Activated T-cell treated with anti-CD3 and anti-CD28 coated beads for 48 hours (primary cell): ENCODE measurements at places on chromosomes 2 and 18.

DNA sequence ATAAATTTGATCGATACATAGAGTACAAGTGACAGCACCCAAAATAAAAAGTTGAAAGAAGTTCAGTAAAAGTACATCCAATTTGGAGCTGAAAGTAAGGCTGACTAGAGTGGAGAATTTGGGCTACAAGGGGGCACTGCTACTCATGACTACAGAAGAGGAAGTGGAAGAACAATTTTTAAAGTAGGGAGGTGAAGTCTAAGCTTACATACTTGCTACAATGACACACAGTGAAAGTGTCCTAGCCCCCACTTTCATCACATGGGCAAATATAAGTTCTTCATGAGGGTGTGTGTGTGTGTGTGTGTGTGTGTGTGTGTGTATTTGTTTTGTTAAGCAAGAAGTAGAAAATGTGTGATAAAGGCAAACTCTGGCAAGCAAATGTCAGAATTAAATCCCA lies 45.7 kb downstream of the MAP3K2 start:
- no peak for DNase-seq

- no peak for DNase-seq
These were observed 183.8 kb downstream of the TFCP2L1 start for GRCh38 chr2:121101093-121101715.

DNA sequence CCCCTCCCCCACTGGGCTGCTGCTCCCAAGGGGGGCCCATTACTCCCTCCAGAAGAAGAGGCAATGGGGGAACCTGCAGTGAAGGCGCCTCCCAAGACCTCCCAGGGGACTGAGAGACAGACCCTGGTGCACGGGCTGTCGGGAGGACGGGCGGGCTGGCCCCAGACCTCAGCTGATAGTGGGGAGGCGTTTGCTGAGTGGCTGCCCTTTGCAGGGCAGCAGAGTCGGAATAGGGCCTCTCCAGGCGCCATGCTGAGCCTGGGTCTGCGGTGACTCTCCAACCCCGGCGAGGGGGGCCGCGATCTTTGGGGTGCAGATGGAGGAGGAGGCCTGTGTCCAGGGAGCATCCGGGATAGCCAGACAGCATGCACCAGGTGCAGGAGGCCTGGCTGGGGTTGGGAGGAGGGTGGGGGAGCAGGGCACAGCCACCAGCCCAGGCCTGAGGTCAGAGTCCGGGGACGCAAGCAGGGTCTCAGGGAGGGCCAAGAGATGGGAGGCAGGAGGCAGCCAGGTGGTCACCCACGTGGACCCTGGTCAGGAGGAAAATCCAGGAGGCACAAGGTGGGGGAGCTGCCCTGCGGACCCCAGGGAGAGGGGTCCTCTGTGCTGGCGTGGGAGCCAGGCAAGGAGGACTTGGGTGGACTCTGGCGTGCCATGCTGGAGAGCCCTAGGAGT lies 11.0 kb downstream of the CROCC2 start:
- no peak for DNase-seq

DNA sequence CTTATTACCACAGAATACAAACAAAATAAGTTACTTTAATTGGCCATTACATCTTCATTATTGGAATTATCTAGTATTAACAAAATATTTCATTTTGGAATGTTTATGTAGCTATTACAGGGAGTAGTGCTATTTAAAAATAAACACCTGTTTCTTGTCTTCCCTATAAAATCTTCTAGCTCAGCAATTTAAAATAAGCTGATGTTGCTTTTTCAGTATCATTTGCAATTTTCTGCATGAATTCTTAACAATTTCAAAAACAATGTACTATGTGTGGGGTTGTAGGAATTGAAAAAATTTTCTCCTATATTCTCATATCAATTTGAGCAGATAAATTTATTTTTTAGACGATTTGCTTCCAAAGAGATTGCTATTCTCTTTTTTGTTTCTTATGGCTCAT lies 1251.3 kb upstream of the CRIM1 start:
- no peak for DNase-seq

DNA sequence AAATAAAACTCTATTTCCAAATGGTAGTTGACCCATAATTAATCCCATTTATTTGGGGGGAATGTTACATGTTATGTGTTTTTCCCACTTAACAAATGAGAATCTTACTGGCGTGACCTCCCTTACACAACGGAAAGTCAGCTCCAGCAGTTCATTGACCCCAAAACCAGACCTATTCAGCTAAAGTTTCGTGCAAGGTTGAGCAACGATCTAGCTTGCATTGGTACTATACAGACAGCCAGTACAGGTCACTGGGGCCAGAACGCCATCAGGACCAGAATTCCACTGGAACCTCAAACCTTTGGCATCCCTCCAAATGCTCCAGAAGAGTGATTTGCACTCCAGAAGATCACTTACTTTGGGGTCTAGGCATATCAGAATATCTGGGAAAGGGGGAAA lies 6.8 kb upstream of the CTAGE1 start:
- no peak for DNase-seq

DNA sequence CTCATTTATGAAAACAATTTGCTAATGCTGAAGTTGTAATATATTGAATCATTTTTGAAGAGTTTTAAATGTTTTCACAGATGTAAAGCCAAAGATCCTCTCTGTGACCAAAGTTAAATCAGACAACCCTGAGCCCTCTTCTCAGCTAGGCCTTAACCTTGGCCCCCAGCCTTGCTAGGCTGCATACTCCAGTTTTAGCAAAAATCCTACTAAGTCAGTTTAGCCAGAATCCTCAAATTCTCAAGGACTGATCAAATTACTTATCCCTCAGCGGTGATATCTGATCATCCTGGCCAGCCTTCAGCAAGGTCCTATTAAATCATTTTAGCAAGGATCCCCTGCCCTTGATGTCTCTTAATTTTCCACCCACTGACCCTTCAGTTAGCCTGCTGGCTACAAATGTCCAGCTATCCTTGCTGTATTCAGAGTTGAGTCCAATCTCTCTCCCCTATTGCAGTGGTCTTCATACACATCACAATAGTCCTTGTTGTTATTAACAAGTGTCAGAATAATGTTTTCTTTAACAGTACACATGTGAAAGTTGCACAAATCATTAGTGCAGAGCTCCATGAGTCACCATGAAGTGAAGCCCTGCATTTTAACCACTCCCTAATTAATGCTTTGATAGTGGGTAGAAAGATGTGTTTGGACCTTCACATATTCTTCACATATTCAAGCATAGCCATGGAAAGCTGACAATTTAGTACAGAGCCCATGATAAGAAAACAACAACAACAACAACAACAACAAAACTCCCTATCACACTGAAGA lies 206.4 kb downstream of the NBAS start:
- no peak for DNase-seq

DNA sequence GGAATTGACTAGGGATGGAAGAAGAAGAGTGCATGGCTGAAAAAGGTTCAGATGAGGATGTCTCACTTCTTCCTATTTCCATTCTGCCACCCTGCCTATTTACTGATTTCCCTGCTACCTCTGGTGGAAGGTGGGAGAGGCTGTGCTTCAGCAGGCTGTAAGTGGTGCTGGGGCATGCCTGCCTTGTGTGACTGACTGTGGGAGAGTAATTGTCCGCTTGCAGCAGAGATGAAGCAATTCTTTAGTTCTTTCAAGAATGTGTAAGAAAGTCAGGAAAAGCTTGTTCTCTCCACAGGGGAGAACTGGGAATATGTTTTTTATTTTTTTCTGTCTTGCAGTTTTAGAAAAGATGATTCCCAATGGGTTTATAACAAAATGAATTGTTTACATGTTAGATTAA lies 72.5 kb upstream of the NYAP2 start:
- no peak for DNase-seq

DNA sequence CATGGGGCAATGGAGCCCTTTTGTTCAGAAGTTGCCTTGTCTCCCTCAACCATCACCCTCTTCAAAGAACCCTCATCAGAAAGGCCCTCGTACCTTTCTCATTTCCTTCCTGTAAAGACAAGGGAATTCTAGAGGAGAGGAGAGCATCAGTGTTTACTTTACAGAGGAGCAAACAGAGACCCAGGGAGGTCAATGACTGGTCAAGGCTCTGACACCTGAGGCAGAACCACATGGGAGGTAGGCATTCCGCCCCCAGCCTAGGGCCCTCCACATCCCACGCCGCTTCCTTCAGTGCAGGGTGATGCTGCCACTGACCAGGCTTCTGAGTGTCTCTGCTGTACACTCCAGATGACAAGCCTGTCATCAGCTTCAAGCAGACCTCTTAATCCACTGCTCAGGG lies 104.7 kb downstream of the NRP2 start:
- no peak for DNase-seq

DNA sequence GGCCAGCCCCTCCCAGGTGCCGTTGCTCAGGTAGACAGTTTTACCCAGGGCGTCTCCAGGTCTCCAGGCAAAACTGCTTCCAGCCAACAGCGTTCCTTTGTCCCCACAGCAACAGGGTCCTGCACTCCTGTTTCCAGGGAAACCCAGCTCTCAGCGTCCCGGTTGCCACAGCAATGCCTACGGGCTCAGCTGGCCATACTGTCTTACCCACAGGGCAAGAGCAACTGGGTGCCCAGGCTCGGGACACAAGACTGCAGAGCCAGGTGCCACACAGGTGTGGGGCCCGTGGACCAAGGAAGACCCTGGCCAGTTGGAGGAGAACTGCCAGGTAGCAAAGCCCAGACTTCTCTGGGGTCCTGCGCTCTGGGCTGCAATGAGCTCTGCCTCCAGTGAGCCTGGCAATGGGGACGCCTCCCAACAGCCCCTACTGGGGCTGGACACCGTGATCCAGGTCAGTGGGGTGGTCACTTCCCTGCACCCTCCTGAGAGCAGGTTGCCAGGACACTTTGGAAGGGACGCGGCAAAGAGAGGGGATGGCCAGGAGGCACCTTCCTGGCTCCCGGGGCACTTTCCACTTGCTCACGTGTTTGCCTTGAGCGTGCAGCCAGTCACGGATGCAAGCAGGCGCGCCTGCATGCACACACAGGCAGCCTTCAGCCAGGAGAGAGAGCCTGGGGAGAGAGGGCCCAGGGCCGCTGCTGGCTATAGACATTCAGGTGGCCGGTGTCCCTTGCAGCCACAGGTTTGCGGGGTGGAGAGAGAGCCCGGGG lies at the start of gene CROCC2:
Gene CROCC2, plus strand, starts transcription at position 196 of the 770 bp plus-strand sequence. Its CDS starts 178 bp downstream, at position 374.
- DNase-seq, result no peak

GRCh38 chr2:121917143-121917542 lies 161.7 kb downstream of the TSN start:
- DNase-seq, result no peak

DNA sequence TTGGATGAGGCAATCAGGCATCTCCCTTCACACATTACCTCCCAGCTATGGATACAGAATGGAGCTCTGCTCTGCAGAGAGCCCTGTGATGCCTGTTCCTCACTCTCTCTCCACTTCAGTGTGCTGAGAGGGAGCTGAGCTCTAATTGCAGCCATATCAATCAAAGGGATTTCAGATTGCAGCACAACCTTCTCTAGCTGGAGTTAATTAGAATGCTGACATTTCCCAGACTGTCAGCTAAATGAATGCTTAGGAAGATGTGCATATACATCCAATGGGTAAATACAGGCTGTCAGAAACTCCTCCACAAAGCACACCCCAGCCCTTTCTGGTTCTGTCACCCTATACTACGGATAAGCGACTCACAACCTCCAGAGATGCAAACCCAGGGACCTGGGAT lies 402.6 kb downstream of the EIPR1 start:
- no peak for DNase-seq

GRCh38 chr18:6174983-6175745 lies 239.5 kb downstream of the L3MBTL4 start:
- DNase-seq, result no peak

DNA sequence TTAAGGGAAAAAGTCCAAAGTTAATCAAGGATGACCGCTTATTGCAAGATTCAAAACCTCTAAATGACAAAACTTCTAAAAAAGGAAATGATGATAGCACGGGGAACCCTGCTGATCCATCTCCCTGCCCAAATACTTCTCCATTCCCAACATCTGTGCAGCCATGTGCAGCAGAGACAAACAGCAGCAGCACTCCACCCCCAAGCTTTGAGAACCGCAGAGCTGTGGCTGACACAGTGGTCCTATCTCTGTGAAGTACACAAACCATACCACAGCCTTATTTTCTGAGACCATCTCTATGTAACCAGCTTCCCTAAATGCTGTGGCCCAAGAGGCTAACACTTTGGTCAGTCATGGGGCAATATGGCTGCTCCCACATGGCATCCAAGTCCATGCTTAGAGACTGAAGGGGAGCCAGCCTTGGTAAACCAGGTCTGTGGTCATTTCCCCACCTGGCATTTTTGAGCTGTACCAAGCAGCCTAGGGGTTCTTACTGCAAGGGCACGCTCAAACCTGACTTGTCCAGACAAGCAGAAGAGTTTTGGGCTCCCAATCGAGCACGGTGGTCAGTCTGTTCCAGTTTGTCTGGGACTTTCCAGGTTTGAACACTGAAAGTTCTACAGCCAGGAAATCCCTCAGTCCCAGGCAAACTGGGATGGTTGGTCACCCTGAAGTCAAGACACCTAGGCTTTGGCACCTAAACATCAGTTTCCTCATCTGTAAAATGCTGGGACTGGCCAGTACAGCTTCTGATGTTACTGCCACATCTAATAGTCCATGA lies 17.1 kb upstream of the NFE2L2 start:
- DNase-seq, result no peak

DNA sequence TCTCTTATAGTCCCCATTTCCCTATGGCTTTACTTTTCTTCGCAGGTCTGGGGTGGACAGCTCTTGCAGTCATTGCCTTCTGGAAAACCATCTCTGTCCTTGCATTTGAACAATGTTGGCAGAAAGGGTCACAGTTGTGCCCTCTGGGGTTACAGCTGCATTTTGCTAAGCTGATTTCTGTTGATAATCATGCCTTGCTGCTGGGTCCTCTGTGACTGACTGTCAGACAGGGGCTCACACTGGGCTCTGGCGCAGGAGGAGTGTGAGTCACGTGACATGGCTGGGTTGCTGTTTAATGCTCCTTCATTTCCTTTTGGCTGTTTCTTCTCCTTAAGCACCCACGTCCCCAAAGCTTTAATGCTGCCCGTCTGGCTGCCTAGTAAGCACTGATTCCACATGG lies 196.6 kb upstream of the LHCGR start:
- no peak for DNase-seq

DNA sequence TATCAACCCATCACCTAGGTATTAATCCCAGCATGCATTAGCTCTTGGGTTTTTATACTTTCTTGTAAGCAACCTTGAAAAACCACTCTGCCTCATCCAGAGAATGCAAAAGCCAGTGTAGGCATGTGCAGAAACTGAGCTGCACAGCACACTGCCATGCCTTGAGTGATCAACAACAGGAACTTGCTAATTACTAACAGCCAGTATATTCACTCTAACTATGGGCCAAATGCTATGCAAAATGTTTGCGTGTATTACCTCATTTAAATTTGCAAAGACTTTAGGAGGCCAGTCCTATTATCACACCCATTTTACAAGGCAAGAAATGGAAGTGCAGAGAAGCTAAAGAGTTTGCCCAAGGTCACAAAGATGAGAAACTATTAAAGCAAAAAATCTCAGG lies 169.8 kb downstream of the PID1 start:
- DNase-seq, result no peak

DNA sequence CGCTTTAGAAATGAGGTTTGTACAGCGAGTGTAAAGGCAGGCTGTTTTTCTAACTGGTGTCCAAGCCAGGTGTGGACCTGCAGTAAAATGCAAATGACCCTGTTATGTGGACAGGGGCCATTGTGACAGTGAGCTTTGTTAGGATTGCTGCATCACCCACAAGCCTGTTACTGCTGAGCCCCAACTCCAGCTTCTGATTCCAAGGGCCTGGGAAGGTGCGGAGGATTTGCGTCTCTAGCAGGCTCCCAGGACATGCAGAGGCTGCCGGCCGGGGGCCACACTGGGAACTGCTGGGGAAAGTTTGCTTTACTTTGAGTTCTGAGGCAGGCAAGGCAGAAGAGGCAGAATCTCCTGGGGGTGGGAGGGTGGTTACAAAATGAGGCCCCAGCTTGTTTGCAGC lies 164.1 kb downstream of the GLI2 start:
- DNase-seq, result no peak
